Subcutaneous adipose tissue (tissue), 4 donors: ENCODE measurements at places on chromosomes 16 and 17. TPM values are rescaled to one million over a fixed set of nuclear protein-coding genes. Genes with fewer than 3 reads are reported as not detected.

The DCAF7 gene
- total RNA-seq = 32.8 TPM

The UBE2Z gene
- total RNA-seq = 55.2 TPM

The CDH15 gene
- total RNA-seq = not detected

The C16orf89 gene
- total RNA-seq = not detected

The SPATA20 gene
- total RNA-seq = 24.5 TPM

The MYH3 gene
- total RNA-seq = 0.82 TPM

The ALOX15 gene
- total RNA-seq = 3.3 TPM

The ZPBP2 gene
- not detected for total RNA-seq

The ZFPM1 gene
- total RNA-seq = 0.44 TPM

The EVPL gene
- 1.3 TPM for total RNA-seq

The RCVRN gene
- total RNA-seq = 0.22 TPM

The BAHCC1 gene
- total RNA-seq = 7.0 TPM

The TOM1L1 gene
- 15.9 TPM for total RNA-seq

The CCT6B gene
- total RNA-seq = 4.7 TPM

The CHCT1 gene
- not detected for total RNA-seq

The CPHXL2 gene
- not detected for total RNA-seq

The KRTAP9-8 gene
- not detected for total RNA-seq

The RAB26 gene
- total RNA-seq = 3.0 TPM

The OR3A3 gene
- not detected for total RNA-seq

The EFNB3 gene
- 0.75 TPM for total RNA-seq

The CDRT15L2 gene
- total RNA-seq = not detected

The SHBG gene
- total RNA-seq = 0.44 TPM

The KCNJ2 gene
- 8.2 TPM for total RNA-seq

The CSH2 gene
- total RNA-seq = not detected

The MEOX1 gene
- 18.8 TPM for total RNA-seq

The ARHGDIG gene
- not detected for total RNA-seq

The C17orf50 gene
- not detected for total RNA-seq

The GSDMA gene
- 1.3 TPM for total RNA-seq

The PPY gene
- total RNA-seq = not detected

The FOXN1 gene
- total RNA-seq = not detected

The C1QTNF8 gene
- not detected for total RNA-seq

The SPNS3 gene
- total RNA-seq = not detected

The SLC5A2 gene
- total RNA-seq = not detected

The KRT9 gene
- total RNA-seq = not detected

The LCAT gene
- total RNA-seq = 12.7 TPM

The KRTAP2-3 gene
- total RNA-seq = not detected

The FNDC8 gene
- not detected for total RNA-seq

The NPIPB13 gene
- total RNA-seq = 3.5 TPM

The KCNH6 gene
- total RNA-seq = not detected

The TLCD2 gene
- 39.4 TPM for total RNA-seq

The CSH1 gene
- total RNA-seq = not detected

The NOG gene
- not detected for total RNA-seq

The CAVIN1 gene
- total RNA-seq = 307 TPM
